ENCODE measurements at places on chromosomes 2 and 18. TPM values are rescaled to one million over a fixed set of nuclear protein-coding genes. Genes with fewer than 3 reads are reported as not detected.
A peak's percentile ranks its signal among the peaks of the same experiment; 100 is the strongest.

DNA sequence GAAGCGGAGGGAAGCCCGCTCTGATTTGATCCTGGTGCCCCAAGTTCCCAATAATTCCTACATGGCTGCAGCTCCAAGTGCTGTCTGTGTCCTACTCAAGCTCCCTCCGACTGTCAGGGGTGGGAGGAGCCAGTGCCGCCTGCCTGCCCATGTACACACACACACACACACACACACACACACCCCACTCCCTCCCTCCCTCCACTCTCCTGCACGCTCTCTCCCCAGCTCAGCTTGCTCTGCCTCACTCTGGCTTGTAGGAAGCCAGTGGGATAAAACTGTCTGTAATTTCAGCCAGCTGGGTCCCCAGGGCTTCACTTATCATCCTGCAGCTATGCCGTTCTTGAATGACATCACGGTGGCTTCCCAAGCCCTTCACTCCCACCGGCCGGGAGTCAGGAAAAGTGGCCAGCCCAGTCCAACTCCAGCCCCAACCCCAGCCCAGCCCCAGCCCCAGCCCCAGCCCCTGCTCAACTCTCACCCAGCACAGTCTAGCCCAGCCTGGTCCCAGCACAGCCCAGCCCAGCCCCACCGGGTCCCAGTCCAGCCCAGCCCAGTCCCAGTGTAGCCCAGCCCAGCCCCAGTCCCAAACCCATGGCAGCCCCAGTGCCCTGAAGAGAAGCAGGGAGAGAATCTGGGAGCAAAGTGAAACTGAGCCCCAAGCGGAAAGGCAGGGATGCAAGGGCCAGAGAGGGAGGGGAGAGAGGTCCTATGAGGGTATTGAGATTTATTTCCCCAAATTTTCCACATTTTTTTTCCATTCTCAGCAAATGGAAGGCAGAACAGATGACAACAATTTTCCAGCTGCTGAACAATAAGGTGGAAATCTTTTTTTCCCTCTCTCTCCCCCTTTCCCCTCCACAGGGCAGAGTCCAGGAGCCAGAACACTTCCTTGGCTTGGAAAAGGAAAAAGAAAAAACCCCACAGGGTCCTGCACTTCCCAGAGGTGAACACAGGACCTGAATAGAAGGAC is 144.0 kb downstream of the TNS1 start:
- peaks cover 21% of the 10 kb centered on the region for H3K4me1 ChIP-seq

SPOPL gene
- 26.2 TPM for total RNA-seq

- H3K27ac ChIP-seq = no peak overlapping the region
- no peak for DNase-seq
- no peaks in the 10 kb centered on the region for H3K27me3 ChIP-seq
- peaks cover 9% of the 10 kb centered on the region for H3K36me3 ChIP-seq
Measured at GRCh38 chr2:200416878-200417277, 93.0 kb downstream of the KCTD18 start.

EFHD1 gene
- 5.4 TPM for total RNA-seq

- no peak overlapping the region for H3K4me3 ChIP-seq
- H3K36me3 ChIP-seq = no peaks in the 10 kb centered on the region
- H3K27me3 ChIP-seq = no peaks in the 10 kb centered on the region
- DNase-seq = no peak
- no peak overlapping the region for H3K27ac ChIP-seq
Measured at GRCh38 chr2:85862426-85862825, 26.4 kb downstream of the ST3GAL5 start.

- DNase-seq = no peak
- H3K36me3 ChIP-seq = no peaks in the 10 kb centered on the region
- no peaks in the 10 kb centered on the region for H3K27me3 ChIP-seq
- H3K27ac ChIP-seq = no peak overlapping the region
Measured at GRCh38 chr2:57542081-57542480, 504.5 kb upstream of the VRK2 start.

DNA sequence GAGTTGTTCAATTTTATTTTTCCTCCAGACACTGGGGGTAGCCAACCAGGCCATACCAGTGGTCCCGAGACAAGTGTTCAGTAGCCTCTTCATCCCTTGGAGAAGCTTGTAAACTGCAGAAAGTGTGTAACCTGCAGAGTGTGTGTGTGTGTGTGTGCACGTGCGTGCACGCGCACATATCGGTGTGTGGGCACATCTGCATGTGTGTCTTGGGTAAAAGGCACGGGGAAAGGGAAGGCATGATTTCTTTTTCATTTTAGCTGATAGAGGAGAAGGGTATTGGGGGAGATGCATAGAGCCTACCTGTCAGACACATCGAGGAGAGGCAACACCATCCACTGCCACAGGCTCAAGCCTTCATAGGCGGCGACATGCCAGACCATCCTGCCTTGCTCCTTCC is 181.4 kb downstream of the CLIP4 start:
- no peaks in the 10 kb centered on the region for H3K36me3 ChIP-seq
- H3K27ac ChIP-seq = no peak overlapping the region
- no peaks in the 10 kb centered on the region for H3K4me1 ChIP-seq
- no peak overlapping the region for H3K4me3 ChIP-seq

- no peaks in the 10 kb centered on the region for H3K27me3 ChIP-seq
- H3K4me3 ChIP-seq = no peak overlapping the region
- DNase-seq = no peak
- no peak overlapping the region for H3K27ac ChIP-seq
Measured at GRCh38 chr2:120602251-120602650, 133.4 kb upstream of the GLI2 start.

DNA sequence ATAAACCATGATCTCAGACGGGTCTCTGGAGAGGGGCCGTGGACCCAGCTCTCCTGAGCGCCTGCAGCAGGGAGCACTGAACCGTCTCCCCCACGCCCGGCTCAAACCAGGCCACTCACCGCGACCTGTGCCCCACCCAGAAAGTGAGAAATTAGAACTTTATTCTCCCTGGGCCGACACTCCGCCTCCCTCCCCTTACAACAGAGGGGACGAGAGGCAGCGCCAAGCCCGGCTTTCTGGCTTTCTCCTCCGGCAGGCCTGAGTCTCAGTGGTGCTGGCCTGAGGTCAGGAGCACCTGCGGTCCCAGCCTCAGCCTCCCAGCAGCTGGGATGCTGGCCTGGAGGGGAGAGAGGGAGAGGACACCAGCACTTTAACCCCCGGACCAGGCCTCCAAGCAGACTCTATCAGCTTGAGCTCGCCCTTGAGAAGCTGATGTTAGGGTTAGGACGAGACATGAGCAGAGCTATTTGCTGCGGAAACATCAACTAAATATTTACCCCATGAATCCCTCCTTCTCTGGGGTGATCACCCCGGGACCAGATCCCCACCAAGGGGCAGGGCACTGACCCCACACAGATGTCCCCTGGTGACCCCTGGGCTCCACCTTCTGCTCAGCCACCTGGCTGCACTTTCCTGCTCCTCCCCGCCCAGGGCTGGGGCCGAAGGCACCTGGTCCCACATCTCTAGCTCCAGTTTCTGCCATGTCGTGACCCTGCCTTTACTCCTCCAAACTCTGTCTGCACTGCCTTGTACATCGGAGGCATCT is 856.3 kb upstream of the SALL3 start:
- no peak for DNase-seq
- H3K36me3 ChIP-seq = no peaks in the 10 kb centered on the region
- H3K4me1 ChIP-seq = no peaks in the 10 kb centered on the region
- no peak overlapping the region for H3K4me3 ChIP-seq
- H3K27ac ChIP-seq = no peak overlapping the region

DNA sequence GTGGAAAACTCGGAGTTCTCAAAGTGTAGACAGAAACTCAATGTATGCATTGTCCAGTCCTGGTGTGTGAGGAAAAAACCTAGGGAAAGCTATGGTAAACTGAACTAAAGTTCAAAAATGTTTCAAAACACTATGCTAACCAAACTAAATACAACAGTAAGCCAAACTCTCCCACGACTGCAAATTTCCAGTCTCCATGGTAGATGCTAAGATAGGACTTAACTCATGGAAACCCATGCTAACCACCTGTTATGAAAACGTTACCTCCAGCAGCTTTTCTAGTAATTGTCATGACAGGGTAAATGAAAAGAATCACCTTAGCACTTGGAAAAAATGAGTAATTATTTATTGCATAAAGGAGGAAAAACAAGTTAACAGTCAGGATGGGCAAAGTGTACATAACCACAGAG is 135.7 kb upstream of the EPC2 start:
- H3K4me1 ChIP-seq = peaks cover 5% of the 10 kb centered on the region
- no peak overlapping the region for H3K27ac ChIP-seq
- H3K4me3 ChIP-seq = peak overlapping the region; percentile 52
- H3K36me3 ChIP-seq = no peaks in the 10 kb centered on the region

DNA sequence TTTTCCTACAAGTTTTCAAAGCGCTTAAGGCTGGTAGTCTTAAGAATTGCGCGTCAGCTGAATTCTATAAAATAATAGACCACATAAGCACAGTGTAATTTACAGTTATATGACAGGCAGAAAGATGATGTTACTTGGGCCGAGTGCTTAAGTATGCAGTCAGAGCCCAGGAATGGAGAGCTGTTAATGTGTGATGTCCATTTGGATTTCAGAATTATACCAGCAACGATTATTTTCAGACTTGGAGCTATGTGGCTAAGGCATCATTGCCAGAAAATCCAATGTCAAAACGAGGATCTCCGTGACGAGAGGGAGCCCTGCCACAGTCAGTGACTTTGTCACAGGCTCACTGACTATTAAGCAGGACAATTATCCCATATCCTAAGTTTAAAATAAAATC is 3.4 kb downstream of the KLF7 start:
- peak overlapping the region; percentile 100 for H3K27ac ChIP-seq
- DNase-seq = no peak
- no peaks in the 10 kb centered on the region for H3K27me3 ChIP-seq

PIEZO2 gene
- total RNA-seq = 3.6 TPM

- no peak for DNase-seq
- no peak overlapping the region for H3K4me3 ChIP-seq
- peak overlapping the region; percentile 47 for H3K27ac ChIP-seq
- no peaks in the 10 kb centered on the region for H3K36me3 ChIP-seq
Measured at GRCh38 chr2:144825331-144826020, 305.6 kb upstream of the ZEB2 start.

DNA sequence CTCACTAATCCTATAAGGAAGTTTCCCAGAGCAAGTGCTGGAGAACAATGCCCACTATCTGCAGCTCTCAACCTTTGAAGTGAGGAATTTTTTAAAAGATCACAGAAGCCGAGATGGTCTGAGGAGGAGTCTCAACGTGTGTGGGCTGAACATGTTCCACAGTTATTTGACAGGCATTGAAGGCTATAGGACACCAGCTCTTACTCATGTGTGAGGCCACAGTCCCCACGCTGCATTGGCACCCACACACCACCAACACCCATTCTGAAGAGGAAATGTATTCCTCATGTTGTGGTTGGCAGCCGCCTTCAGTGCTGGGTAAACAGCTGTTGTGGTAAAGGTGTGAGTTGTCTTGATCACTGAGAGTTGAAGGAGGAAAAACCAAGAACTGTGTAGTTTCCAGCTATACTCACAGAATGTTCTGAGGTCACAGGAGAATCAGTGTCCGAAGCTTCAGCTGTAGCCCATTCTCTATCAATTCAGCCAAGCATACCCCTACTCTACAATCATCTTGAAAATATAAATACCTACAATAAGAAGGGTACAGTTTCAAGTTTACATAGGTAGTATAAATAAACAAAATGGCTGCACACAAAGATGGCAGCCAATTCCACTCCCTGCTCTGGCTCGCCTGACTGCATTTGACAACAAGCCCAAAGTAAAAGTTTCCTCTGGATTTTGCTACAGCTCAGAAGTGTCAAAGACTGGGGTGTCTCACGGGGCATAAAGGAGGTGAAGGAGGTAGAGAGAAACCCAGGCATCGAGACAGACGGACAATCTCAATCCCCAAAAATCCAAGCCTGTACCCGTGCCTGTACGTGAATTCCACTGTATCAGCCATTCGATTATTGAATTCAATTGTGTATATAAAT is 12.1 kb downstream of the CD226 start:
- H3K4me1 ChIP-seq = peaks cover 11% of the 10 kb centered on the region
- peak overlapping the region; percentile 18 for H3K4me3 ChIP-seq
- no peak overlapping the region for H3K27ac ChIP-seq

GRCh38 chr2:233530381-233530780 is 36.2 kb downstream of the USP40 start:
- H3K4me1 ChIP-seq = no peaks in the 10 kb centered on the region
- H3K4me3 ChIP-seq = no peak overlapping the region
- H3K27ac ChIP-seq = no peak overlapping the region
- DNase-seq = no peak

QPCT gene
- 396 TPM for total RNA-seq

- no peaks in the 10 kb centered on the region for H3K27me3 ChIP-seq
- H3K36me3 ChIP-seq = no peaks in the 10 kb centered on the region
- H3K4me1 ChIP-seq = no peaks in the 10 kb centered on the region
- DNase-seq = no peak
Measured at GRCh38 chr2:161358838-161359237, 50.6 kb downstream of the PSMD14 start.

- no peak overlapping the region for H3K27ac ChIP-seq
- DNase-seq = no peak
- no peaks in the 10 kb centered on the region for H3K4me1 ChIP-seq
- no peak overlapping the region for H3K4me3 ChIP-seq
- H3K36me3 ChIP-seq = no peaks in the 10 kb centered on the region
Measured at GRCh38 chr2:42560899-42561298, 7.5 kb upstream of the MTA3 start.

DNA sequence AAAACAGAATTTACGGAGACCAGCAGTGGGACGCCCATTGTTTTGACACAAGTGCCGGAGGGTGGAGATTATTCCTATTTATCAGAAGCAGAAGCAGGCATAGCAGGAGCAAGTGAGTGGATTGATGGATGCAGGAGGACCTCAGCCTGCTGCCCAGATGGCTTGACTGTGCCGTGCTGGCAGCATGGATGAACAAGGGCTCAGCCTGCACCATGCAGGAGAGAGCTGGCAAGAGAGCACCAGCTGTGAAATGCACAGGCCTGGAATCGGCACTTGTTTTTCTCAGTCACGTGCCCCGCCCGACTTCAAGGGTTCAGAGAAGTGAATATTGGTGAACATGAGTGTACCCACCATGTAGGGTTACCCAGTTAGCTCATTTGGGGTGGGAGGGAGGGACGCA is 4.0 kb downstream of the IL1R2 start:
- H3K27ac ChIP-seq = no peak overlapping the region
- DNase-seq = no peak
- no peaks in the 10 kb centered on the region for H3K27me3 ChIP-seq
- no peaks in the 10 kb centered on the region for H3K4me1 ChIP-seq

GRCh38 chr2:88307817-88308216 is 137.7 kb downstream of the THNSL2 start:
- H3K36me3 ChIP-seq = no peaks in the 10 kb centered on the region
- no peak overlapping the region for H3K4me3 ChIP-seq
- DNase-seq = peak; percentile 21
- no peak overlapping the region for H3K27ac ChIP-seq
- no peaks in the 10 kb centered on the region for H3K27me3 ChIP-seq
- H3K4me1 ChIP-seq = no peaks in the 10 kb centered on the region

FANCL gene
- 64.1 TPM for total RNA-seq

PLGLB1 gene
- total RNA-seq = not detected

GRCh38 chr18:25348386-25349130 is 3.4 kb downstream of the ZNF521 start:
- no peaks in the 10 kb centered on the region for H3K27me3 ChIP-seq
- peak overlapping the region; percentile 94 for H3K4me3 ChIP-seq
- no peaks in the 10 kb centered on the region for H3K36me3 ChIP-seq
- no peak for DNase-seq
- peak overlapping the region; percentile 93 for H3K27ac ChIP-seq

GRCh38 chr2:152200565-152201465 is 25.3 kb upstream of the STAM2 start:
- no peaks in the 10 kb centered on the region for H3K27me3 ChIP-seq
- peaks cover 8% of the 10 kb centered on the region for H3K4me1 ChIP-seq
- no peaks in the 10 kb centered on the region for H3K36me3 ChIP-seq
- H3K4me3 ChIP-seq = no peak overlapping the region
- peak; percentile 87 for DNase-seq
- H3K27ac ChIP-seq = no peak overlapping the region

- peaks cover 17% of the 10 kb centered on the region for H3K4me1 ChIP-seq
- H3K4me3 ChIP-seq = no peak overlapping the region
- peaks cover 11% of the 10 kb centered on the region for H3K27me3 ChIP-seq
- no peak for DNase-seq
- H3K27ac ChIP-seq = no peak overlapping the region
Measured at GRCh38 chr2:199455210-199455544, 2.6 kb downstream of the SATB2 start.

All from adrenal gland (tissue), 19 donors.